Activated effector memory CD4-positive, alpha-beta T cell treated with Interleukin-2 at 50 U/mL for 16 hours (primary cell): ENCODE measurements at places on chromosomes 13 and 19.

DNA sequence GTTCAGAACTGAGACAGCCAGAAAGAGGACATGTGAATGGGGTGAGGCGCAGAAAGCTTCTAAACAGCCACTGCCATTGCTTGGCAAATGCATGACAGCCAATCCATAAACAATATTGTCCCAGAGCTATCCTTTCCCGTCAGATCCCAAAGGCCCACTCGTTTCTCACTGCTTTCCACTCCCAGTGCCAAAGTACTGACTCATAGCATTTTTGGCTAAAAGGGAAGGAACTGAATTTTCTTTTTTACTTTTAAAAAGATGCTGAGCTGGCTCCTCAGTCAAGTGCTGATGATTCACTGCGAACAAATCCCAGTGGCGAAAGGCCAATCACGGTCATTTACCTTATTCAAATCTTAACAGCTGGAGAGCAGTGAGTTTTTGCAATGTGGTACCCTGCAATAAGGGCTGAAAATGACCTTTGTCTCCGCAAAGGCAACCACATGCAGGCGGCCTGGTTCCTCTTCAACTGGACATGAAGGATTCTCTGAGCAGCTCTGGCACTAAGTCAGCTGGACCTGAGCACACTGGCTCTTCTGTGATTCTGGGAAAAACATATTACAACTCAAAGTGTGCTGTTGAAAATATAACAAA lies 151.7 kb downstream of the DCLK1 start:
- DNase-seq = no peak

DNA sequence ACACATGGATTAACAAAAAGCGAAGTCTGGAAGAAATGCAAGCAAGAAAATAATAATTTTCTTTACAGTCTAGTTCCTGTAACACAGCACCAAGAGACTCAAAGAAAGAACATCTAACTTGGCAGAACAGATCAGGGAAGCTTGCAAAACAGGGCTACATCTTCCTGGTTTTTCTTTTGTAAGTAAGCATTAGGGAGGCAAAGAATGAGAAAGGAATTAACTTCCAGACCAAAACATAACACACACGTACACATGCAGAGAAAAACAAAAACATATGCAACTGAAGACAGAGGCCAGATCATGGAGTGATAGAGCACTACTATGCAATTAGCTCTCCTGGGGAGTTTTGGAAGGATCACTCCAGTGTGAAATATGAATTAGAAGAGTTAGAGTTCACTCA lies 120.5 kb downstream of the DIAPH3 start:
- DNase-seq = no peak

DNA sequence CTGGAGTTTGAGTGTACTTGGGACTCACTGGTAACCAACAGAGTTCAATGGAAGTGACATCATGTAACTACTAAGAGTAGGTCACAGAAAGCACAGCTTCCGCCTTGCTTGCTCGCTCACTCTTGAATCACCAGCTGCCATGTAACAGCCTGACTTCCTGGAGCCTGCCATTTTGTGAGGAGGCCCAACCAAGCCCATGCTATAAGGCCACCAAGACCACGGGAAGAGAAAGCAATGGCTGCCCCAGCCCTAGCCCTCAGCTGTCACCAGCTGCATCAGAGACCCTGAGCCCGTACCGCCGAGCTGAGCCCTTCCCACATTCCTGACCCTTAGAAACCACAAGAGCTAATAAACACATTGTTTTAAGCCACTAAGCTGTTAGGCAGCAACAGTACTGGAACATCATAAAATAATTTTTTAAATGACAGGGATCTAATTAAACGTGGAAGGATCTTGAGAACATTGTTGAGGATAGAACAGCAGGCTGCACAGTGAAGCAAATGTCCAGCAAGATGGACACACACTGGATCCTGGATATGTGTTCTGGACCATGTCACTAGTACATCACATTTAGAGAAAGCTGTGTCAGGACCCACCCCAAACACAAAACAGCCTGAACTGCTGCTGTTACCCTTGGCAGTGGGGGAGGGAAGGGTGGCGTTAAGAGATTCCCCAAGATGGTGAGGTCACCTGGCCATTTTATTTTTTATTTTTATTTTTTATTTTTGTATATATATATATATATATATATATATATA lies 21.7 kb upstream of the LDLR start:
- DNase-seq = no peak

- DNase-seq = no peak
Measured at GRCh38 chr19:16116067-16116466, 4.4 kb downstream of the RAB8A start.

GRCh38 chr19:40390084-40390742 lies at the start of gene HIPK4:
TSS of gene HIPK4 (minus strand) at chr19:40390181. CDS start at chr19:40389902, 279 bp downstream.
- no peak for DNase-seq

DNA sequence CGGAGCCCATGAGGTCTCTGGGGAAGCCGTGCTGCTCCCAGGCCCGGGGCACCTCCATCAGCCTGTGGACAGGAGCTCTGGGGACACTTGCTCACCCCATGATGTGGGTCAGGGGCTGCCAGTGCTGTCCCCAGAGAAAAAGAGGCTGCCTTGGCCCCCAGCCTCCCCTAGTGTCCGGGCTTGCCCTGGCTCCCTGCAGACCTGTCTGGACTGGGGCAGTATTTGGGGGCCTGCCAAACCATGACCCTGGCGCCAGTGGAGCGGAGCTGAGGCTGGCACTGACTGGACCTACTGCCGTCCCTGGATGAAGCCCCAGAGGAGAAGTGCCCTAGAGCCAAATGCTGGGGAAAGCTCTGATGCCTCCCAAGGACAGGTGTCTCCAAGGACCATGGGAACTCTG lies 30.4 kb downstream of the ELAVL1 start:
- DNase-seq = no peak

DNA sequence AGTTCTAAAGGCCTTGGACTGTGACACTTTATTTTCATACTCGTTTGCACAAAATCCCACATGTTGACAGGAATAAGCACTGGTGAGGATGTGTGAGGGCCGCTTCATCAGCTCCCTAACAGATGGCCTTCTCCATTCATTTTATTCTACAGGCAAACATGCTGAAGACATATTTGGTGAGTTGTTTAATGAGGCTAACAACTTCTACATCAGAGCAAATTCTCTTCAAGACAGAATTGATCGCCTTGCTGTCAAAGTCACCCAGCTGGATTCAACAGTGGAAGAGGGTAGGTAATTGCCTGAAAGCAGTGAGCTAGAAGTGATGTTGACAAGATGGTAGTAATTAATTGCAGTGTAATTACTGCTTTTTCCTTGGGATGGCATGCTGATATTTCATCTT lies 95.7 kb downstream of the GPR12 start:
- no peak for DNase-seq

DNA sequence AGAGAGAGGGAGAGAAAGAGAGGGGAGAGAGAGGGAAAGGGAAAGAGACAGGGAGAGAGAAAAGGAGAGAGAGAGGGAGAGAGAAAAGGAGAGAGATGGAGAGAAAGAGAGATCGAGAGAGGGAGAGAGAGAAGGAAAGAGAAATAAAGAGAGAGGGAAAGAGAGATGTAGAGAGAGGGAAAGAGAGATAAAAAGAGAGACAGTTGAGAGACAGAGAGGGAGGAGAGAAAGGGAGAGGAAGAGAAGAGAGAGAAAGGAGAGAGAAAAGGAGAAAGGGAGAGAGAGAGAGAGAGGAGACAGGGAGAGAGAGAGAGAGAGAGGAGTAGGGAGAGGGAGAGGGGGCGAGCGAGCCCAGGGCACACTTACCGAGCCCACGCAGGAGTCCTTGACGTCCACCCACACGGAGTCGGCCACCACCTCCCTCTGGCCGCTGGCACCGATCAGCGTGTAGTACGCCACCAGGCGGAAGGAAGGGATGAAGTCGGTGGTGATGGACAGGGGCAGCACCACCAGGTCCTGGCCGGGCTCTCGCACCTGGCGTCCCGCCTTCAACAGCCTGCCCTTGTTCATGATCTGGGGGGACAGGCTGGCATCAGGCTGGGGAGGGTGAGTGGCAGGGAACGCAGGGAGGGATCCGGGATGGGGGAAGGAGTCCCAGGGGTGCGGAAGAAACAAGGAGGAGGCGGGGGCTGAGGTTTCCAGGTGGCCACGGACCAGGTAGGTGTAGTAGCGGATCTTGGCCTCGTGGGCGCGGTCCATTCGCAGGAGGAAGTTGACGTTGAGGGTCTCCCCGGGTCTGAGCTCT lies 10.0 kb downstream of the C3 start:
- no peak for DNase-seq

- DNase-seq = no peak
Measured at GRCh38 chr13:86486582-86486981, 687.4 kb upstream of the SLITRK6 start.

- no peak for DNase-seq
Measured at GRCh38 chr13:21625366-21625765, 21.4 kb upstream of the MICU2 start.

DNA sequence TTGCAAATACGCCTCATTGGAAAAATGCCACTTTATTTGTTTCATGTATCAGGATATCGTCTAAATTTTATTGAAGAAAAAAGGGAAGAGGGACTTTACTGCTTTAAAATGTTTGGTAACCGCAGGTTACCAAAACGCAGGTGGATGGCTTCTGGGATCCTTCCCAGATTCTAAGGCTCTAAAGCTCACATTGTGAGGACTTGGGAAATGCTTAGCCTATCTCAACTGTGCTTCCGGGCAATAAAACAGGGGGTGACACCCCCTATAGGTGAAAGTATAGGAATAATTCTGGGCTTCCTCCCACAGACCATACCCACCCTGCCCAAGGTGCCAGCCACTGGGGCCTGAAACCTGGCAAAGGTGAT lies 73.2 kb upstream of the IPO5 start:
- DNase-seq = no peak

- no peak for DNase-seq
Measured at GRCh38 chr19:43409415-43409814, 5.3 kb upstream of the TEX101 start.

DNA sequence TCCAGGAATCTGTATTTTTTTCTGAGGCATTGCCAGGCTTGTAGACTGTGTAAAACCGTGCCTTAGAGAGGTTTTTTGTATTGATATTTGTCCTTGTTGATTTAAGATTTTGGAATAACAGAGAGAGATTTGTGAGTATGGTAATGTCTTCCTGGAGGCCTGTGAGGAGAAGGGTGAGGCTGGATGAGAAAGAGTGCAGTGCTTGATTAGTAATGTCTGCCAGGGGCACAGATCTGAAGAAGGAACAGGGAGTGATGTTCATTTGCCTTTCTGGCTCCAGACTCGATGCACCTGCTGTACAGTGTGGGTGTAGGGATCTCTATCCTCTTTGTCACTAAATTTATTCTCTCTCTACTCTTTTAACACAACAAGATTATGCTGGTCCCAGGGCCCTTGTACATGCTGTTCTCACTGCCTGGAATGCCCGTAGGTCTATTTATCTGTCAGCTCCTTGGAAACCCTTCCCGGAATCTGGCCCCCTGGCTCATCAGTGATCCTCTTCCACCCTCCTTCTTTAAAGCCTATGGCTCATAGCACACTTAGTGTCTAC lies 4.2 kb downstream of the FIZ1 start:
- DNase-seq = no peak

DNA sequence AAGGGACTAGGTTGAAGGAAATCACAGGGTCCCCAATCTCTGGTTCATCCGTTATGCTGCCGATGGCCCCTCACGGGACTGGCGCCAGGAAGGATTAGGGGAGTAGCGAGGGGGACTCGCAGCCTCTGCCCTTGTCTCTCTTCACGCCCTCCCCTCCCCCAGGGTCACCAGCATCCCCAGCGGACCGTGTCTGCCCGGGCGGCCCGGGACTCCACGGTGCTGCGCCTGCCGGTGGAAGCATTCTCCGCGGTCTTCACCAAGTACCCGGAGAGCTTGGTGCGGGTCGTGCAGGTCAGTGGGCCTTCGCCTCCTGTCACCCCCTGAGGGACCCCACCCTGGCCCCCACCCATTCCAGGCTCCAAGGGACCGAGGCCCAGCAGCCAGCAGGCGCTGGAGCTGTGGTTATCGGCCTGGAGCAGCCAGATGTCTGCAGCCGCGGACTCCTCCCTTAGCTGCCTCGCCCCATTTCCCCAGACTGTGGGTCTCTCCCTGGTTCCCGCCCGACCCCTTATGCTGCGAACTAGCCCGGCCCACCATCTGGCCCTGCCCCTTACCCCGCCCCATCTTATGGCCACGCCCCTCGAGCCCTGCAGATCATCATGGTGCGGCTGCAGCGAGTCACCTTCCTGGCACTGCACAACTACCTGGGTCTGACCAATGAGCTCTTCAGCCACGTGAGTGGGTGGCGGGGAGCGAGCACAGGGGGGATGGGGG lies 5.4 kb downstream of the PNPLA6 start:
- no peak for DNase-seq

DNA sequence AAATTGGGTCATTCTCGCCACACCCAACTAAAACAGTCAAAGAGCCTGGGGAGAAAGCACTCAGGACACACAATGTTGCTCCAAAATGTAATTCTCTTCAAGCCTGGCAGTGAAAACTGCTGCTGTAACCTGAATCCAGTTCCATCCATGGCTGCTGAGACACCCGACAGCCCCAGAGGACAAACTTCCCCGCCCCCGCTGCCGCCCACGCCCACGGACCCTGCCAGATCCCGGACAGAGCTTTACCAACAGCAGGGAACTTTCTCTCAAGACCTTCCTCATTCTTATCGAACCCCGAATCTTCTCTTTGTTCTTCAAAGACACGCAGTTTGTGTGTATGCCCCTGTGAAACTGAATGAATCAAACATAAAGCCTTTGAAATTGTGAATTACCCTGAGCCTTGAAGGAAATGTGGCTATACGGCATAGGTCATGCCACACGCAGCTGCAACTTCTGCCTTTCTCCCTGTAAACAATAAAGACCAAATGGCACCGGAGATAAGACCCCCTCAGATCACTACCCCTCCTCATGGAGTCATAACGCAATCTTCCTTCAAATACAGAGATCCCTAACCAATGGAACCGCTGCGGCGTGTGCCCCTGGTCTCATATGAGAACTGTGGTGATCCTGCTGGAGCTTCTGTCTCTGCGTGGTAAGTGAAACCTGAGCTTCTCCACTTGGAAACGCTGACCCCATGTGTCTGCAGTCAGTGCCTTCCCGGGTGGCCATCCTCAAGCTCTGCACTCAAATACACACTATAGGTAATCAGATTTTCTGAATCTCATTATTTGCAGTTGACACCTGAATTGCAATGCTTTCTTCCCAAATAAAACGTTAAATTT lies 4.8 kb upstream of the LAMP1 start:
- no peak for DNase-seq

DNA sequence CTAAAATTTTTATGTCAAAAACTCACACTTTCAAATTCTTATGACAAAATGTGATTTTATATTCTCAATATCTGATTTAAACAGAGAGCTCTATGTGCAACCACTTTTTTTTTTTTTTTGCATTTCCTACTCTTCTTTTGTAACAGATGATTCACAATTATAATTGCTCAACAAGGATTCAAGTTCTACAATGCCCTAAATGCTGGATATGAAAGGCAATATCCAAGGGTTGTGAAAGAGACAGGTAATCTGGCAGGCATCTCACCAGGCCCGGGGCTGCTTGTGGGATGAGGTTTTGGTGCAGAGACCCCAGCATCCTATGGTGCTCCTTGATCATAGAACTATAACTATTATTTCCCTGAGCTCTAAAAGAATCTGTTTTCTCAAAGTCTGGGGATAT lies 363.6 kb upstream of the NBEA start:
- DNase-seq = no peak

- DNase-seq = no peak
Measured at GRCh38 chr19:19539698-19540063, 1.6 kb downstream of the CILP2 start.
